ENCODE measurements at places on chromosomes 6 and 20. TPM values are rescaled to one million over a fixed set of nuclear protein-coding genes. Genes with fewer than 3 reads are reported as not detected.

GRCh38 chr6:143107911-143108761 is 47.4 kb downstream of the AIG1 start:
- no peak for DNase-seq

DNA sequence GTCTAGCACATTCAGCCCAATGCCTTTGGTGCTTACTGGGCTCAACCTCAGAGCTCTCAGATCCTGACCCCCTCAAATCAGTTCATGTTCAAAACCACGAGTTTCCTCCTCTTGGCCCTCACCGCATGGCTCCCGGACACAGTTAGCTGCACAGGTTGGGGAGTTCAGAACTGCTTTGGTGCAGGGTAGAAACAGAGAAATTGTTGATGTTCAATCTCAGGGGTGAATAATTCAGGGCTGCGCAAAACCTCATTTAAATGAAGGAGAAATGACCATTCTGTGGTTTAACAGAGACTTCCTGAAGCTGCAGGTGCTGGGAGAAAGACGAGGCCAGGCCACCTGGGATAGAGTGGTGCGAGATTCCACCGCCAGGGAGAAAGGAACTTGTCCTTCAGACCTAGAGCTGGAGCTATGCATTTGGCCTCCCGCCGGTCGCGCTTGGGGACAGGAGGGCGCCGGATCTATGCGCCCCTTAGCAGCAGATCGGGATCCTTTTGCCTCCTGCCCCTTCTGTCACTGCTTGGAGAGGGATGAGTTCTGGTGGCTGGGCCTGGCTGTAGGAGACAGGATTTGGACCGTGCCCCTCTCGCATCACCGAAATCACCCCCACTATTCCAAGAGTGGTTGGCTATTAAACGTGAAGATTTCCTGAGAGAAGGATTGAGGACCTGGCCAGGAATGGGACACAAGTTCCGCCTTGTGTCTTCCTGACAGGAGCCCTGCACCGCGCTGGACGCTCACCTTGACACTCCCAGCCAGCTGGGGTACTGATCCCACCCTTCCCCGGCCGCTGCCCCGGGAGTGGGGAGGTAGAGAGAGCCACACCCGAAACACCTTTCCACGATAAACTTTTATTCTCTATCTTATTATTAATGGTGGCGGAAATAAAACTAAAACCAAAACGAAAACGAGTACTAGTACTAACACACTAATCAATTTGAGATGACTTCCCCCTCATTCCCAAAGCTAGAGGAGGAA is 767 bp upstream of the PAX1 start:
- no peak for DNase-seq

Gene METTL24
- 0.63 TPM for total RNA-seq

Gene UNC5CL
- 1.5 TPM for total RNA-seq

- no peak for DNase-seq
Measured at GRCh38 chr6:150202934-150203333, 60.1 kb downstream of the PPP1R14C start.

GRCh38 chr6:87920245-87920644 is 127.4 kb upstream of the SPACA1 start:
- no peak for DNase-seq

Gene PSORS1C1
- total RNA-seq: 2.4 TPM

- no peak for DNase-seq
Measured at GRCh38 chr6:103799971-103800670, 1059.6 kb downstream of the HACE1 start.

- DNase-seq: no peak
Measured at GRCh38 chr6:7311917-7312615, 933 bp downstream of the SSR1 start.

- no peak for DNase-seq
Measured at GRCh38 chr6:148311966-148312669, 30.5 kb upstream of the SASH1 start.

Gene SCP2D1
- total RNA-seq: not detected

DNA sequence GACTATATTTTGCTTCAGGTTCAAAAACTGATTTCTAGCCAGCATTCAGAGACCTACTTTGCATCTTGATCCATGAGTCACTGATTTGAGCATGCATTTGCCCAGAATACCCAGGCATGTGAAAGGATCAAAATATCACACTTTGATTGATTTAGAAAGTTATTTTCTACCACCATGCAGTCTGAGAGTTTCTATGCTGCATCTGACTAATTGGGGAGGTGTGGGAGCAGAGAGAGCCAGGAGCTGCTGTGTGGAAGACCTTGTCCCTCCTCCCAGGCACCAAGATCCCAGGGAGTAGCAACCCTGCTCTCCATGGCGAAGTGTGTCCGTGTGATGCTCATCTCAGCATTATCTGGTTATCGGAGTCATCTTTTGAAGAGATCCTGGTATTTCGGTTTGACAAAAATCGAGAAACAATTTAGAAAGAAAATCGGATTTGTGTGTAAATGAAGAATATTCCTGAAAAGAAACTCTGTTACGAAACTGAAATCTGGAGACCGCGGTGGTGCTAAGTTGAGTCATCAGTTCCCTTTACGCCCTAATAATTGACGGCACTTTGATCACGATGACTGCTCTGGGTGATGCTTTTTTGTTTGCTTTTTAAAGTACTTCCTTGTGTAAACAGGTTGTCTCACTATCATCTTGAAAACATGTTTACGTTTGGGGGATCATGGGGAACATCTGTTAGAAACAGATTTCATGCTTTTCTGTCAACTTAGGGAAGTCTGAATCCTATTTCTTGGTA is 193.4 kb downstream of the BACH2 start:
- DNase-seq: no peak

- DNase-seq: no peak
Measured at GRCh38 chr6:120147071-120147871, 797.7 kb upstream of the MAN1A1 start.

Gene VIP
- 0.60 TPM for total RNA-seq

DNA sequence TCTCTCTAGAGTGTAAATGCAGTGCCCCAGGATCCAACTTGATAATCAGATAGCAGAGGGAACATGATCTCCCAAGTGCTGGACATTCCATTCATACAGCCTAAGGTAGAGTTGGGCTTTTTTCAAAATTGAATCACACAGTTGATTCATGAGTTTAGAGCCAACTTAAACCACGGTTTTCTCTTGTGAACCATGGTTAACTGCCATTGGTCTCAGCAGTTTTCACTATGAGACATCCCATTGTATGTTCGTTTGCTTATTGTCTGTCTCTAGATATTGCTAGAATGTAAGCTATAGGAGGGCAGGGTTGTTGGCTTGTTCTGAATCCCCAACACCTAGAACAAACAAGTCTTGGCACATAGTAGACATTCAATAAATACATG is 37.2 kb upstream of the TAF8 start:
- DNase-seq: no peak

DNA sequence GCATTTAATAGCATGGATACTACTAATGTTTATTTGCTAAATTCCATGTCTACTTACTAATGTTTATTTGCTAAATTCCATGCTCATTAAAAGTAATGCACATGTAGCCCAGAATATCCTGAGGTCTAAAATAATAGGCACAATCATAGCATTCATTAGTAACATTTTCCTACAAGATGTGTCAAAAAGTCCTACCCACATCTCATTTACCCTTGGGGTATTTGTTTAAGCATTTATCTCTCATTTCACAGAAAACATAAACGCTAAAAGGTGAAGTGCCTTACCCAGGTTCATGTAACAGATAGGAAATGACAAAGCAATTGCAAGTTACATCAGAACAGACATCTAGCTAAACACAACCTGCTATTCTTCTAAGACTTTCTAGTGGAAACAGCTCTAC is 457.1 kb downstream of the HACE1 start:
- DNase-seq: no peak

Gene GPLD1
- 2.8 TPM for total RNA-seq

Gene ARG1
- not detected for total RNA-seq

- DNase-seq: peak; percentile 70
Measured at GRCh38 chr6:13303668-13304017, 24.7 kb downstream of the TBC1D7 start.

- no peak for DNase-seq
Measured at GRCh38 chr6:137927777-137928218, 60.7 kb downstream of the TNFAIP3 start.

DNA sequence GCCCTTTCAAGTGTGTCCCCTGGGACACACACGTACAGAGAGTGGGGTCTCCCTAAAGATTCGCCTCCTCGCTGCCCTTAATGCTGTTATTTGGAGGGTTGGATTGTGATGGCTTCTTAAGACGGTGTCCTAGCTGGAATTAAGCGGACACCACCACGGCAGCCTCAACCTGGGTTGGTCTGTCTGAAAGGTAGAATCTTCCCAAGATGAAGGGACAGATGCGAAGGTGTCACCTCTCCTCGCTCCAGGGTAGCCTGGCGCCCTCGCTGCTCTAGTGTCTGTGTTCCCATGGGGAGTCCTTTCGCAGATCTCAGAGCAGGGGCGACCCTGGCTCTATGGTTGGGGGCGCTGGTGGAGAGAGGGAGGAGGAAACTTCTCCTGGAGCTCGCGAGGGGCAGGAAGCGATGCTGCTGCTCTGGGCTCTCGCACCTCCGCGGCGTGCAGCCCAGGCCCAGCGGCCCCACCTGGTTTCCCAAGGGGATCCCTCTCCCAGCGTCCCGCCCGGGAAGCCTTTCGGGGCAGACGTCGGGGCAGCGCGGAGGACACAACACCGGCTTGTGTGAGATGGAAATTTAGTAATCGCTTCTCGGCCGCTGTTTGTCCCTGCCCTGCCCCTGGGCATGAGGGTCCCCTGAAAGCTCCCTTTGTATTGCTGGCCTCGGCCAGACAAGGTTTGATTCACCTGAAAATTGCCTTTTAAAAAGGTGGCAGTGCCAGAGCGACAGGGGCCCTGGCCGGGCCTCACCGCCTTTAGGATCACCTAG is 1.7 kb downstream of the RSPO3 start:
- no peak for DNase-seq

DNA sequence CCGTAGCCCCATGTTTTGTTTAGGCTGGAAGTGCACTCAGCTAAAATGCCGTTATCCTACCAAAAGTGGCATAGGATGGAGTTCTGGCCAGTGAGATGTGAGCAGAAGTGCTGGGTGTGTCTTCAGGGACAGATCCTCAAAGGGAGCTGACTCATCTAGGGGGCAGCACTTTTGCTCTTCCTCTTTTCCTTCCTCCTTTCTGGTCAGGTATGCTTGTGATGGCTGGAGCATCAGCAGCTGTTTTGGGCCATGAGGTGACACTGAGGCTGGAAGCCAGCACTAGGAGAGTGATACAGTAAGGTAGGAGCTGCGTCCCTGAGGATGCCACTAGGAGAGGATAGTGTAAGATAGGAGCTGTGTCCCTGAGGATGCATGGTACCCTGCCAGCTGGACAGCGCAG is 4.6 kb upstream of the OSBPL2 start:
- DNase-seq: no peak

GRCh38 chr6:154427446-154427845 is 70.8 kb upstream of the IPCEF1 start:
- no peak for DNase-seq

GRCh38 chr6:150238336-150238741 is 95.5 kb downstream of the PPP1R14C start:
- DNase-seq: no peak

Gene MMP24
- 0.66 TPM for total RNA-seq

Gene AKAP7
- 13.5 TPM for total RNA-seq

- DNase-seq: no peak
Measured at GRCh38 chr20:35541118-35541782, 628 bp upstream of the ERGIC3 start.

DNA sequence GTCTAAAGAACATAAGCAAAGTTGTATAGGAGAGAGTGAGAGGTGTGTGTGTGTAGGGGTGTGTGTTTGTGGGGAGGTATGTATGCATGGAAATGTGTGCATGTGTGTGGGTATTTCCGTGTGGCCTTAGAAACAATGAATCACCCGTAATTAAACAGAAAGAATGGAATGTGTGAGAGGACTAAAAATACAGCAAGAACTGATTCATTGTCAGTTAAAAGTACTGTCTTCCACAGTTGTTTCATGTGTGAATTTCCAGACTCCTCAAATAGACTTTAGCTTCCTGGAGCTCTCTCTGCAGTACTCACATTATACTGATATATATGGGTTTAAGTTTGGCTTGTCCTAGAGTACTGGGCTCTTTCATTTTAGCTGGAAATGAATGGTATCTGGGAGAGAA is 145.7 kb downstream of the RIMS1 start:
- no peak for DNase-seq

Gene ELOVL4
- total RNA-seq: 1.7 TPM

- no peak for DNase-seq
Measured at GRCh38 chr6:158512809-158513208, 47.1 kb upstream of the TMEM181 start.

DNA sequence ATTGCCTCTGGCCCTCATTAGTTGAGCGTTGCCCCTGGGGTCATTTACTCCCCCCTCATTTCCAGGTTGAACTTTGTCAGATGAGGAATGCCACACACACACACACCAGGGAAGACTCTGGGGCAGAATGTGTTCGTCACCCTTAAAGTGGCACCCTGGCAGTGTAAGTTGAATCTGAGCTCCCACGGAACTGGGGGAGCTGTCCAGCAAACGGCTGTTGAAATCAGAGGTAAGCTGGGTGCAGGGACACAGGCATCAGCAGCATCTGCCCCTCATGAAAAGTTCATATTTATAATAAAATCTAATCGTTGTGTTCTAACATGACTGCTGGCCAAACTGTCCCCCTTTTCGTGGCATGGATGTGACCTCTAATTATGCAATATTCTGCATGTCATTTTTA is 4.3 kb upstream of the MC3R start:
- DNase-seq: no peak

DNA sequence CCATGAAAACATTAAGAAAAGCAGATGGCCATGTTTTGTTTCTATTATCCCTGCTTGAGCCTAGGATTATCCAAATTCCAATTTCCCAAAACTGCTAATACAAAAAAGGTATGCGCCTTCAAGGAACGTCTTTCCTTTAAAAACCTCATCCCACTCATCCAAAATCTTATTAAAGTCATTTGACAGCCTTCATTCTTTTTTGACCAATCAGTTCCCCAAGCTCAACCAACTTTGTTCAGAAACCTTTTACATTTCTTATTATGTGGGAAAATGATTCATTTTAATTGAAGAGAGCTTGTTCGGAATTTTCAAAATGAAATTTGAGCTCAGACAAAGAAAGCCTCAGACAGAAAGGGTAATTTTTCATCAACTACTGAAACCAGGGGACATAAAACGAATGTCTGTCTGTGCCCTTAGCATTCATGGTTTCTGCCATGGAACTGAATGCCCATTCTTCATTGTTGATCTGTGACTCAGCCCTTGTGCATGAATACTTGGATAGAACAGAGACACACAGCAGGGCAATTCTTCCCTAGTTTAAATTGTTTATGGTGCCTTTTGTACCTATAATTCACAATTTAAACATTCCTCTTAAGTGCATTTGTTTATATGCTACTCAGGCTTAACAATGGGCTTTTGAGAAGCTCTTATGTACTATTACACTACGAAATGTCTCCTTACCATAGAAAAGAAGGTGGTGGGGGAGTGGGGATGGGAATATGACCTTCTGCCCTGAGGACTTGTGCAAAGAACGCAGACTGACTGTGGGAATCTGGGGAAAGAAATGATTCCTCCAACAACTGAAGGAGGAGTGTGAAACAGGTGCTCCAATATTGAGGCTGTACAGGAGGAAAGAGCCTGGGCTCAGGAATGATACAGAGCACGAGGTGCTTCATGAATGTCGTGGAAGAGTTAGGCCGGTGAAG is 49.8 kb upstream of the ERVFRD-1 start:
- DNase-seq: no peak

All from tibial nerve (tissue), 4 donors.